Stimulated activated CD8-positive, alpha-beta memory T cell treated with anti-CD3 and anti-CD28 coated beads, Interleukin-15, amount 100 ng/mL, for 48 hours (primary cell): ENCODE measurements at places on chromosomes 5 and 9.

DNA sequence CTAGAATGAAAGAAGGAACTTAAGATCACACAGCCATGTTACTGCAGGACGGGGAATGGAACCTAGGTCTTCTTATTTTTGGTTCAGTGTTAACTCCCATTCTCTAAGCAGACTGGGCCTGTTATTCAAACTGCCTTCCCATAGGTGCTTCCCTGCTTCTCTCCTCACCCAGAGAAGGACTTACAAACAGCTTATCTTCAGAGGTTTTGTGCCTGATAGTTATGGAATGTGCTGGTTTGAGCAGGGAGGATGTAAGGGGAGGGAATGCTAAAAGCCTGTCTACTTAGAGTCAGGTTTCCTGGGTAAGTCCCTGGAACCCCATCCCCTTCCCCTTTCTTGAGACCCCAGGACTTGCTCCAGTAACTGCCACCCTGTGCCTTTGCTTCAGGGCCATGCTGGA, 4.2 kb upstream of the PSMD5 start:
- DNase-seq, result no peak

GRCh38 chr5:154653418-154653763, 101.8 kb upstream of the LARP1 start:
- no peak for DNase-seq

DNA sequence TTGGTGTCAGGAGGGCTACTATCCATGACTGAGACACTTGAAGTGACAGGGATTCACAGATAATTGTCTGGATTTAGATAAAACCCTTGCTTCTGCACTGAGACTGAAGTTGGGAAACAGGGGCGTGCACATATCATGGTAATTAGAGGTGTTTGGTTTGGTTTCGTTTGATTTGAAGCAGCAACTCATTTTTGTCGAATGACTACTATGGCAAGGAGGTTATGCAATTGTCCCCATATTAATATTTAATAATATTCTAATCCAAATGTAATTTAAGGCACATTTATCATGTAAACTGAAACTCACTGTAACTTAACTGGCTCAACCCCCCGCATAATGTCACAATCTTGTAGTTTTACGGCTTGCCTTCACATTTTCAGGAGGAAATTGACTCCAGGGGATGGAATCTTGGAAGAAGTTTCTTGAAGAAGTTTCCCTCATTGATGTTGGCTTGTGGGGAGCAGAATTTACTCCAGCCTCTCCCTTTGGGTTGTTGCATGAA, 12.5 kb downstream of the ZNF366 start:
- no peak for DNase-seq

GRCh38 chr9:100020121-100020795, 78.5 kb downstream of the ERP44 start:
- no peak for DNase-seq

DNA sequence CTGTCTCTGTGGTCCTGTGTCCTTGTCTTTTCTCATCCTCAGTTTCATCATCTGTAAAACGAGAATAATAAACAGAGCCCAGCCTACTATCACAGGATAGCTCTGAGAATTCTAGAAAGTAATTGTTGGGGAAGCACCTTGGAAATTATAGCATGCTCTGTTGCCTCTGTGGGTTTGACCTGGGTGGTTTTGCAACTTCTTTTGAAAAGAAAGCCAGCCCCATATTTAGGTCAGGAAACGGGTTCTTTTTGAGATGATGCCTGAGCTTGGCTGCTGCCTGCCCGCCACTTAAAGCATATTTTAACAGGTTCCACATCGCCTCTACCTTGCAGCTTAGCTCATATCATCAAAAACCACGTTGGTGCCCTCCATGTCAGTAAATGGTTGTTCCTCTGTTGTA, 111.1 kb downstream of the TLR4 start:
- DNase-seq, result no peak

DNA sequence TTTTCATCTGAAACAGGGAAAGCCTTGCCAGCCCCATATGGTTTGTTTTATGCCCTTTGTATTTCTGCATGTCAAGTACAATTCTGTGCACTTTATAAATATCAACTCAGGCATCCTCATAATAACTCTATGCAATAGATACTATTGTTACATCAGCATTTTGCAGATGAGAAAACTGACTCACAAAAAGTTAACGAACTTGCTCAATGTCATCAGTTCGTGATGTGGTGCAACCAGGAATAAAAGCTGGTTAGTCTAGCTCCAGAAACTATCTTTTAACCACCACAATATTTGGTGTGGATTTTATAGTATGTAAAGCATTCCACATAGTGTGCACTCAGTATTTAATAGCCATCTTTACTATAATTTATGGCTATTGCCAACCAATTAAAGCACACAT, 134.9 kb downstream of the MRPS30 start:
- no peak for DNase-seq

DNA sequence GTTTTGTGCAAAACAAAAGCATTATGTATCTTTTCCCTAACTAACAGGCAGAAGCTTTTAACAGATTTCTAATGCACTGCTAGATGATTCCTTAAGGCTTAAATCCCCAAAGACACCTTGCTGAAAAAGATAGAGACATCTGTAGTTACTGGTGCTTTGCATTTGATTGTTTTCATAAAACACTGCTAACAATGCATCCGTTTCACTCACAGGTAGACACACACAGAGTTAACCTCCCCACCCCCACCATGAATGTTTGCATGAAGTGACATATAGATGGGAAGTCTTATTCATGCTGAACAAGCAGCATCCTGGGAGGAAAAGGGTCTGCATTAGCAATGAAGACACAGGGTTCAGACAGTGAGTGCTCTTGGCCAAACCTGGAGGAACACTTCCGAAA, 100.9 kb downstream of the ASTN2 start:
- no peak for DNase-seq

- DNase-seq, result no peak
Measured at GRCh38 chr5:98769210-98769958, 4.1 kb upstream of the RGMB start.

DNA sequence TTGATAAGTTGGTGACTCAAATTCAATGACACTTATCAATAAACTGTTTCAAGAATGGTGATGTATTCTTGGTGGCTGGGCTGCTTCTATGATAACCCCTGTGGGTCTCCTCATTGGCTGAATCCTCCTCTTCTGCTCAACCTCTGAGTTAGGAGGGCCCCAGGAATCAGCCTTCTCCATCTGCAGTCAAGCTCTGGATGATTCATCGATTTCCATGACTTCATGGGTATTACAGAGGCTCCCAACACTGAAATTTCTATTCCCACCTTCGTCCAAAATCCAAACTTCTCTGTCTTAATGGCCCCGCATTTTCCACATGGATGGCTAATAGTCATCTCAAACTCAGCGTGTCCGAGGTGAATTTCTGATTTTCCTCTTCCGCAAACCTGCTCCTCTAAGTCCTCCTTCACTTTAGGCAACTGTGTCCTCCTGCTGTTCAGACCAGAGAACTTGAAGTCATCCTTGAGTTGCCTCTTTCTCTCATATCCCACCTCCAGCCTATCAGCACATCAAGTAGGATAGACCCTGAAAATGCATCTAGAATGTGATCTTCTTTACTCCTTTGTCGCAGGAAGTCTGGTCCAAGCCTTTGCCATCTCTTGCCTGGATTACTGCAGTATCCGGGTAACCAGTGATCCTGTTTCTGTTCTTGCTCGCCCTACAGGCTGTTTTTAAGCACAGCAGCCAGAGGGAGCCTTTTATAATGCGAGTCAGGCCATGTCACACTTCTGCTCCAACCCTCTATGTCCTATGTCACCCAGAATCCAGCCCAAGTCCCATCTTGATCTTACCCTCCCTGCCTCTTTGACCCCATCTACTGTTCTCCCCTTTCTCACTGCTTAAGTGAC, 41.4 kb upstream of the IL7R start:
- no peak for DNase-seq

GRCh38 chr5:14382640-14383039, 199.0 kb upstream of the OTULINL start:
- DNase-seq, result no peak

DNA sequence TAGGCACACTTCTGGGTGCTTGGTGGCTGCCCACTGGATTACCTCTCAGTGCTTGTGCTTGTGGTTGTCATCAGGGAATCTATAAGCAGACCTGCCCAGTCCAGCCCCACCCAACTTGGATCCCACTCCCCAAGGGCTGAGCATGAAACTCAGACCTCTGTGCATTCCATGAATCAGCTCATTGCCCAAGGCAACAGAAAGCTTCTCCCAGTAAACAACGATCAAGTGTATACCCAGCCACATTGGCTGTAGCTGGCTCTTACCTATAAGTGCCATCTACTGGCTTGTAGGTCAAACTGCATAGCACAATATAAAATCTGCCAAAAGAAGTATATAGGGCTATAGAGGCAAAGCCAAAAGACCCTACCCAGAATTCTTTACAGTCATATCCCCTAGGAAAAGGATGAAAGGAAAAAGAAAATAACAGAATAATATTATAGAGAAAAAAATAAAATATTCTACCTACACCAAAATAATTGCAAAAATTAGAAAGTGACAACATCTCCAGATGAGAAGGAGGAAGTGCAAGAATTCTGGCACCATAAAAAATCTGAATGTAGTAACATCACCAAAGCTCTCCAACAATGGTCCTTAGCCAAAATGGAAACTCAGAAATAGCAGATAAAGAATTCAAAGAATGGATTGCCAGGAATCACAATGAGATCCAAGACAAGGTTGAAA, 321.0 kb upstream of the TRPC7 start:
- no peak for DNase-seq

- DNase-seq, result no peak
Measured at GRCh38 chr9:33139421-33140228, 27.5 kb downstream of the B4GALT1 start.

DNA sequence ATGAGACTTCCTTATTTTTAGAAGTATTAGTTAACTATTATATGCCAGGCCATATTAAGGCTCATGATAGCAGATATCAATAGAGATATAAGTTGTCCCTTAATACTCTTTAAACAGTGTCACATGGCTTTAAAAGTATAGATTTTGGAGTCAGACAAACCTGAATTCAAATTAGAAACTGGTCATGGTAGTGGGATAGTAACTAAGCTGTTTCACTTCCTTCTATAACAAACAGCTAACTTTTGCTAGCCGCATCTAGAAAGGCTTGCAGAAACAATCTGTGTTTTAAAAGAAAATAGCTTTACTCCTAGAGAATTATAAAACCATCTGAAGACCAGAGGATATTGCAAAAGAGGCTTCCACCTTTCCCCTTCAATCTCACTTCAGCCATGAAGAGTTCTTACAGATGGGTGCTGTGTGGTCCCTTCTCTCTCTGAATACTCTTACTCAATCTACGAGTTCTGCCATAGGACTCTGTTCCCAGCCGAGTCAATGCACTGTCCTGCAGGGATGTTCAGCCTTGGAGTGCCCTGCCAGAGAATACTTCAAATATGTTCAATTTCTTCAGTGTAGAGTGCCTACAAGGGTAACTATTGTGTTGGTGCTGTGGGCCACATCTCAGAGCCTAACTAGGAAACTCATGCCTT, 810.2 kb downstream of the EFNA5 start:
- no peak for DNase-seq

GRCh38 chr5:78809444-78809843, 160.9 kb upstream of the LHFPL2 start:
- DNase-seq, result no peak
